ENCODE measurements at places on chromosomes 7 and 10.

- no peak for DNase-seq
These were observed 36.7 kb downstream of the GNA12 start for GRCh38 chr7:2807460-2807844.

- DNase-seq = no peak
These were observed 20.8 kb upstream of the PTF1A start for GRCh38 chr10:23171232-23171876.

GRCh38 chr10:15715619-15716227 is 4.0 kb downstream of the ITGA8 start:
- DNase-seq = no peak

DNA sequence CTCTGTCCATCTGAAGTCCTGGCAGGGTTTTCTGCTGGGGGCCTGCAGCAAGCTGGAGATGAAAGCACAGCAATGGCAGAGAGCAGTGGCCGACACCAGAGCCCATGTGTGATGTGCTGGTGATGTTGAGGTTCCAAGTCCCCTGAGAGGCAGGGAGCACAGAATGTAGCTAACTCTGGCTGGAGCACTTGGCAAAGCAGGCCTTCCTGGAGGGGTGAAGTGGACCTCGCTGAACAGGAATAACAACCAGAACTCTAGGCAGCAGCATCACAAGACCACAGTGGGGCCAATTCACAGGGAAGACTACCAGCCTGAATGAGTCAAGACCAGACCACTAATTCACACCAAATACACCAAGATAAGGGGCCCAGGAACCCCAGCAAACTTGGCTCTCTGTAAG is 22.8 kb upstream of the MSMB start:
- no peak for DNase-seq

- DNase-seq = no peak
These were observed 132.6 kb downstream of the RPS24 start for GRCh38 chr10:78166261-78166660.

DNA sequence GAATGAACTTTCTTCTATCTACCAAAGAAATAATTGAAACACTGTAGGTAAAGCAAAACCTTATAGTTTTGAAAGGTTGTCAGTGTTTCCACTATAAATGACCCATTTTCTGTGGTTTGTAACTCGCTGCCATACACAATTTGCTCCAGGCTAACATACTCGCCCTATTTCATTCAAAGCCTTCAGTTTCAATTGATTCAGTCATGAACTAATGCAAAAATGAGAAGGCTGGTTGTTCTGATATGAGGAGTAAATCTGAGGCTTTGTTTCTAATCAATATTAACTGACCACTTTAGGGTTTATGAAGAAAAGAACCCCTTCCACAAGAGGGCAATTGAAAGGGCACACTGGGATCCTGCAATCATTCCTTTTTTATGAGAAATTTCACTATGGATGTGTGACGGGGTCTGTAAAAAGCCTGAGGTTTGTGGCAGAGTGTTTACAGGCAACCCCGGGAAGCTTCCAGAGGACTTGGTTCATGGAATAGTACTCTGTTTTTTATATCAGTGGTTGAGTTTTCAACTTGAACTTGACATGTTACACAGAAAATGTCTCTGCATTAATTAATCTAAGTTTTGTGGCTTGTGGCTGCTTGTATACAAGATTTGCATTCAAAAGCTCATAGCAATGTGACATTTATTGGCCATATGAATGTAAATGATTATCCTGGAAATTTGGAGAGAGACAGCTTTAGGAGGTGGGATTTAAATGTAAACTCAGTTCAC is 133.2 kb downstream of the NRP1 start:
- no peak for DNase-seq

GRCh38 chr7:47581804-47582763 is at the start of gene TNS3:
TSS of gene TNS3 (minus strand) at chr7:47582111. CDS start at chr7:47439636, 142,475 bp downstream.
- no peak for DNase-seq

GRCh38 chr10:3108575-3109105 is 41.3 kb downstream of the PFKP start:
- no peak for DNase-seq

GRCh38 chr7:48046458-48046857 is 11.1 kb downstream of the C7orf57 start:
- DNase-seq = no peak

DNA sequence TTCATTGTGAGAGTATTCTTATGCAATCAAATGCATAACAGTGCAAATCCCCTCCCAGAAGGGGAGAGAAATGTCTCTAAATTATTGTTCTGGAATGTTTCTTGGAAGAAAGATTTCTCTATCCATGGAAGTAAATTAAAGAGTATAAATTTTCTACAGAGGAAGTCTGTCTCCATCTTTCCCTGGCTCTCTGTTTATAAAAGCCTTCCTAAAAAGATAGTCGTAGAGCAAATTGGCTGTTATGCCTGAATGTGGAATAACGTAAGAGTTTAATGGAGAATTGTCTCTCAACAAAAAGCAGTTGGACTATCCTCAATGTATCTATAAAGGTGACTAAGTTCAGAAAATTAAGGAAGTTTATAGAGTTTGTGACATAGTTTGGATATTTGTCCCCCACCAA is 76.3 kb downstream of the GNAT3 start:
- no peak for DNase-seq

DNA sequence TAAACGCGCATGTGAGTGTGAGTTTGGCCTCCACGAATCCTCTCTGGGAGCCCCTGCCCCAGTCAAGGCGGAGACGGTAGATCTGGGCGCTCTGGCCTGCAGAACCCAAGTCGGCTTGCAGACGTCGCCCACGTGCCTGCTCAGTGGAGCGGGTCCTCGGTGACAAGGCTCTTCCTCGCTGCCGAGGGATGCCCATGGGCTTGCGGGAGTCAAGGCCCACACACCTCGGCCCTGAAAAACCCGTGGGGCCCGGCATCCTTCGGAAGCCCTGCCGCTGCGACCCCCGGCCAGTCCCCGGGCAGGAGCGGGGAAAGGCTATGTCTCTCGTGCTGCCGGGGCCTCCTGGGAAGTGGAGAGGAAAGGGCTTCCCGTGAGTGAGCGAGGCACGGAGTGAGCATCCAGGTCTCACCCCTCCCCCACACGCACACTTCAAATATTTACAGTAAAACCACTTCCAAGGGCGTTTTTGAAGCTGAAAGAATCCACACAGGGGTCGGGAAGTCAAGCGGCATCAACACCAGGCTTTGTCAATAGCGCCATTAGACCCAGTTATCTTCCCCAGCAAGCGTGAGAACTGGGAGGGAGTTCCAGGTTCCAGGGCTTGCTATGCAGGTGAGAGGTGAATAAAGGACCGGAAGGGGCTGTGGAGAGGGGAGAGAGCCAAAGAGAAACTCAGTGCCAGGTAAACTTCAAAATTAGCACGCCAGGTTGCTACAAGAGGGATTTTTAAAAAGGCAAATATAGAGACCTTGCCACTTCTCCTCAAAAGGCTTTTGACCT is 1.1 kb upstream of the MNX1 start:
- DNase-seq = peak; percentile 49

GRCh38 chr7:5594616-5595544 is 171.2 kb upstream of the TNRC18 start:
- DNase-seq = peak; percentile 77

GRCh38 chr10:129642427-129642826 is 175.4 kb downstream of the MGMT start:
- DNase-seq = no peak

GRCh38 chr10:117133273-117134055 is 4.6 kb downstream of the VAX1 start:
- no peak for DNase-seq
